SHP77 treated with DMSO at 0.1 percent for 48 hours (cell line): ENCODE measurements at places on chromosomes 1 and 21.

- DNase-seq = no peak
These were observed 51.5 kb downstream of the LUZP1 start for GRCh38 chr1:23116921-23117699.

- no peak for DNase-seq
These were observed 4.4 kb downstream of the HPCA start for GRCh38 chr1:32890516-32891240.

DNA sequence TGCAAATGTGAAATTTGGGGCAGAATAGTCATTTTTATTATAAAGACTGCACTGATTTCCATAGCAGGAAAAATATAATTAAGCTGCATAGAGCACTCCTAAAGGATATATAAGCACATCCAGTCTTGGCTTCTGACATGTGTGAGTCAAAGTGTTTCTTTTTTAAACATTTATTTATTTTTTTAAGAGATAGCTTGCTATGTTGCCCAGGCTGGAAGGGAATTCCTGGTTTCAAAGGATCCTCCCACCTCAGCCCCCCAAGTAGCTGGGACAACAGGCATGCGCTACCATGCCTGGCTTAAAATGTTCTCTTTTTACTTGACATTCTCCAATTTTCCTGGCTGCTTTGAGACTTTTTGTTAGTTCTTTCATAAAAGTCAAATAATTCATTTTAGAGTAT, 126.1 kb downstream of the HMCN1 start:
- no peak for DNase-seq

GRCh38 chr1:103576065-103576464, 4.7 kb downstream of the AMY2B start:
- no peak for DNase-seq
